RCC 7860 (cell line): ENCODE measurements at places on chromosomes 4 and X.

DNA sequence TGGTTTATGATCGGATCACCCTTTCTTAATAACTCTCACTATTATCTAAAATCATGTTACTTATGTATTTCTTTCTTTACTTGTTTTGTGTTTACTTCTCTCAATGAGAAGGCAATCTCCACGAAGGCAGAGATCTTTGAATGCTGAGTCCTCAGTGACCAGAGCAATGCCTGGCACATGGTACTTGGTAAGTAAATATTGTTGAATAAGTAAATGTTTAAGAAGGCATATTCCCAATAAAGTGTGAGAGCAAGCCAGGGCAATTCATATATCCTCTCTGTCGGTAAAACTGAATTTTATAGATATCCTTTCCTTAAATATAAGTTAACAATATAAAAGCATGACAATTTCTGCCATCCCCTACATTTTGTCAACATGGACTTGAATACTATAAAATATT lies 94.4 kb downstream of the UGT8 start:
- no peak for DNase-seq

- no peak for DNase-seq
Measured at GRCh38 chrX:133888984-133889383, 96.4 kb downstream of the GPC3 start.

GRCh38 chr4:19278665-19279064 lies 973.0 kb upstream of the SLIT2 start:
- DNase-seq = no peak

- no peak for DNase-seq
Measured at GRCh38 chr4:3612281-3612680, 80.1 kb upstream of the LRPAP1 start.

- no peak for DNase-seq
Measured at GRCh38 chrX:111168314-111168713, 72.3 kb downstream of the PAK3 start.

DNA sequence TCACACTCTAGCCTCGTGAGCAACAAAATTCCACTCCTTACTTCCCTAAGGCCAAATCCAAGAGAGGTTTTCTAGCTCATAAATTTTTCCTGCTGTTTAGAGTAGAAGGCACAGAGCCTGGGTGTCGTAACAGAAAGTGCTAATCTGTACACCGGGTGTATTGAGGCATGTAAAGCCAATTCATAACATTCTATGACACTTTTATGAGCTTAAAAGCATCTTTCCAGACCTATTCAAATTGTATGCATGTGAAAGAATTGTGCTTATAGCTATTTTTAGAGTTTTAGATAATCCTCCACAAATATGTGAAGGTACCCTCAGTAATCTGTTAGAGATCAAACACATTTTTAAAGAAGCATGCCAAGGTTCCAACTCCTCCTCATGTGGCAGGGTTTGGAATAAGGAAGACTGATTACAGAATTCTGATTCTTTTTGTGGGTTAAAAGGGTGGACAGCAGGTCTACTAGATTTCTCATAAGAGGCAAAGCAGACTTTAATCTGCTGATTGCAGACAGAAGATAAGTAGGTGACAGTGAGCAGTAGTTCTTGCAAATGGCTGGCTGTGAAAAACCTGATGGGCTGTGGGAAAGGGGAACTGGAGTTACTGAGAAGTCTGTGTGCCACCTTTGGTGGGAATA lies 25.5 kb upstream of the LRCH2 start:
- no peak for DNase-seq

GRCh38 chr4:98908703-98909262 lies 20.1 kb downstream of the EIF4E start:
- no peak for DNase-seq

GRCh38 chr4:80438016-80438415 lies 102.5 kb downstream of the CFAP299 start:
- DNase-seq = no peak

GRCh38 chr4:28754376-28754775 lies 1893.7 kb downstream of the STIM2 start:
- no peak for DNase-seq

DNA sequence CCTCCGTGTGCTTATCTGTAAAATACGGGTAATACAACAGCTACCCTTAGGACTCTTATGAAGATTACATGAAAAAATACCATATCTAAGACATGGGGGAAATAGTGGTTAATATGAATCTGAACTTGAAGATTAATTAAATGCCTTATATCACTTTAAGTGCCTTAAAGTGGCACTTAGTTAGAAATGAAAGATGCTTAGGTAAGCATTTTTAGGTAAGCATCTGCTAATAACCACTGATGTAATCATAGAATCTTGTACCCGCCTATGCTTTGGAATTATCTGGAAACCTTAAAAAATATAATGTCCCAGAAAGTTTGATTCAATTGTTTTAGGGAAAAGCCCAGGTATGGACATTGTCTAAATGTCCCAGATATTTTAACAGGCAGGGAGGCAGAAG lies 12.2 kb downstream of the CLNK start:
- no peak for DNase-seq
